Cardiac ventricle fibroblast (primary cell): ENCODE measurements at places on chromosomes 4 and X. TPM values are rescaled to one million over a fixed set of nuclear protein-coding genes. Genes with fewer than 3 reads are reported as not detected.

The VCX2 gene
- total RNA-seq = not detected in 2 replicates

The CFI gene
- 21.2 and 23.8 TPM in 2 replicates for total RNA-seq

The LONRF3 gene
- total RNA-seq = 0.50 and 1.8 TPM in 2 replicates

The SLC10A4 gene
- not detected in 2 replicates for total RNA-seq

The FAM13A gene
- 20.0 and 25.2 TPM in 2 replicates for total RNA-seq

The HS3ST1 gene
- 0.25 and 0.49 TPM in 2 replicates for total RNA-seq

The CABS1 gene
- not detected in 2 replicates for total RNA-seq

The PRR32 gene
- not detected in 2 replicates for total RNA-seq

The MAGEA9B gene
- not detected in 2 replicates for total RNA-seq
